ENCODE measurements at places on chromosomes 7 and 10.

DNA sequence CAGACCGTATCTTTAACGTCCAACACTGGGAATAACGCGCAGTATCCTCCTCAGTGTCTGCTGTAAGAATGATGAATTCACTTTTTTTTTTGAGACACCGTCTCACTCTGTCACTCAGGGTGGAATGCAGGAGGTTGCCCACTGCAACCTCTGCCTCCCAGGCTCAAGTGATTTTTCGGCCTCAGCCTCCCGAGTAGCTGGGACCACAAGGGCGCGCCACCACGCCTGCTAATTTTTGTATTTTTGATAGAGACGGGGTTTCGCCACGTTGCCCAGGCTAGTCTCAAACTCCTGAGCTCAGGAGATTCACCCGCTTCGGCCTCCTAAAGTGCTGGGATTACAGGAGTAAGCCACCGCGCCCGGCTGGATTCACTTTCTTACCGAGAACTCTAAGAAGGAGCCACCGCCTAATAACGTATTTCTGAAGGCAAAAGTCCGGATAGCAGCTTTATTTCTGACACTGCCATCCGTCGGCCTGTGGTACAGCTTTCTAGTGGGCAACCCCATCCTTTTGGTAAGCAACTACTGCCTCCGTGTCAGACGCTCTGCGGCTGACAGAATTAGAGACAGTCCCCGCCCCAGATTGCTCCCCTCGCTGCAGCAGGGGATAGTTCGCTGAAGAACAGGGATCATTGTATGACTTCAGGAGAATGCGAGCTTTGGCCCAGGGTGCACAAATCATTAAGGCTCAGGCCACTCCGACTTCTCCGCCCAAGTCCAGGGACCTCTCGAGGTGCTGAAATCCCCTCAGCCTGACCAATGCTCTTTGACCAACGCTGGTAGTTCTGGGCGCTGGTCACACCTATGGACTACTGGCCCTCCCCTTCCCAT, 662 bp downstream of the POLR3A start:
- DNase-seq = no peak

GRCh38 chr10:59366290-59366689, 3.9 kb upstream of the FAM13C start:
- no peak for DNase-seq

- DNase-seq = no peak
Measured at GRCh38 chr10:63689768-63690167, 168.6 kb downstream of the REEP3 start.

DNA sequence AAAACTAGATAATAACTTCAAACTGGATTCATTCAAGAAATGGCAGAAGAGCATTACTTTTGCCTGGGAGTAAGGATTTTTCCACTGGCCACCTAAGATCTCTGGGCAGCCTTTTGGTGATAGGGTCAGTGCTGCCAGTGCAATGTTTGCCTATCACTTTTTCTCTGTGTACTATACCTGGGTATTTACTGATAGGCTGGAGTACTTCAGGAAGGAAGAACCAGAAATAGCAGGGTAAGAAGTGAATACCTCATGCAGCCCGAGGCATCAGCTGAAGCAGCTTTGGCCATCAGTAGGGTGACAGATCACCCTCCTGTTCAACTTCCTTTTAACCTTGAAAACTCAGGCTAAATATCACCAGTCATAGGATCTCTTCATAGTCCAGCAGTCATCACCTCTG, 5.5 kb upstream of the PAPSS2 start:
- DNase-seq = no peak

- peak; percentile 67 for DNase-seq
Measured at GRCh38 chr7:66629222-66630062, 761 bp downstream of the KCTD7 start.

Measured in HuH-7 (cell line).